ENCODE measurements at places on chromosomes 4 and X. TPM values are rescaled to one million over a fixed set of nuclear protein-coding genes. Genes with fewer than 3 reads are reported as not detected.

DNA sequence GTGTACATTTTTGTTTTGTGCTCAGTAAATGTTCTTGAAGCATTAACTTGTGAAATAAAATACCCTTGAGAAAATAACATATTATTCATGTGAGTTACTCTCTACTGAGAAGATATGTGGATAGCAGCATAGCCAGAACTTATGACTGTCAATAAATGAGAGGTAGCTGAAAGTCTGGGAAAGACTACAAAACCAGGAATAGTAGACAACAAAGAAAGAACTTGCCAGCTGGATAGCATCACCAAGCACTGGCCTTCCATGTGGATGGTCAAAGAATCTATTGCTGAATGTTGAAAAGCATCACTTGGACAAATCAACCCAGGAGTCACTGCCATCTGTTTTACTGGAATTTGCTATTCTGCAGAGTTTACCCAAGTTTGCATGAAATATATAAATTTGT lies 650.0 kb upstream of the HTR2C start:
- no peaks in the 10 kb centered on the region for H3K36me3 ChIP-seq
- no peaks in the 10 kb centered on the region for H3K4me1 ChIP-seq
- no peak overlapping the region for H3K27ac ChIP-seq
- no peak for DNase-seq
- no peaks in the 10 kb centered on the region for H3K27me3 ChIP-seq

GRCh38 chr4:102449751-102450352 lies 51.3 kb upstream of the NFKB1 start:
- H3K27me3 ChIP-seq = no peaks in the 10 kb centered on the region
- no peaks in the 10 kb centered on the region for H3K4me1 ChIP-seq
- no peak overlapping the region for H3K27ac ChIP-seq
- DNase-seq = peak; percentile 55

GRCh38 chrX:44036336-44036735 lies 63.1 kb upstream of the NDP start:
- no peak overlapping the region for H3K4me3 ChIP-seq
- no peak for DNase-seq
- no peaks in the 10 kb centered on the region for H3K36me3 ChIP-seq
- peaks cover 13% of the 10 kb centered on the region for H3K4me1 ChIP-seq

DNA sequence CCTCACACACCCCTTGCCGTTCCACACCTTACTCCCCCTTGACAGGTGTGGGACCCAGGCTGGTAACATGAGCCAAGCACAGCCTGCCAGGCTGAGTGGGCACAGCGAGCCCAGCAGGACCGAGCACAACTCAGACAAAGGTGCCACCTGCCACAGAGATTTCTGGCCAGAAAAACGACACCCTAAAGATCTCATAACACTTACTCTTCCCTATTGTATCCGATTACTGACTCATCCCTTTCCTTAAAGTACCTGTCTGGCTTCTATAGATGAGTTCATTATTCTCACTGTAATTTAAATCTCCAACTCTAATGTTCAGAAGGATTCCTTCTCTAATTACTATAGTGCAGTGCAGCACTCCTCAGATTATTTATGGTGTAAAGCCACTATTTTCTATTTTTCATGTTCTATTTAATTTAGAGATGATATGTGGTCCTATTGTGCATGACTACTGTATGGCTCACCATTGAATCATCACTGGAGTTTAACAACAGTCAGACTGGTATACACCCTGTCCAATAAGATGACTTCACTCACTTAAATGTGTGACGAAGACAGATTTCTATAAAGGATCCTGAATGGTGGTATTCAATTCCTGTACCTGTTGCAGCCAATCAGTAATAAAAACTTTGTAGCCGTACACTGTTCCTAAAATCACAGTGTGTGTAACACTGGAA lies 7.6 kb upstream of the SYTL5 start:
- no peaks in the 10 kb centered on the region for H3K4me1 ChIP-seq
- DNase-seq = no peak
- H3K4me3 ChIP-seq = no peak overlapping the region
- no peak overlapping the region for H3K27ac ChIP-seq

DNA sequence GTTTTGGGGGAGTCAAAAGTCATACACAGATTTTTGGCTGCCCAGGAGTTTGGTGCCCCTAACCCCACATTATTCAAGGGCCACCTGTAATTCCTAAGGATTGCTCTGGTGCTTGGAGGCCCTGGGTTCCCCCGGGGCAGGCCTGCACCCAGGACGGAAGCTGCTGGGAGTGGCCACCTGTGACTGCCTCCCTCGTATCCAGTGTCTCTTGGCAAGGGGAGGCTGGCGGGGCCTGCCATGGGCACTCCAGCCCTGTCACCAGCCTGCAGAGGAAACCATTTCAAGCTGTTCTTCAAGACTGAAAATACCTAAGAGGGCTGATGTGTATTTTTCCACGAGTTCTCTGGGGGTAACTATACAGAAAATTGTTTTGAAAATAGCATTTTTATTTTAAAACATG lies 24.5 kb upstream of the GPR78 start:
- H3K36me3 ChIP-seq = no peaks in the 10 kb centered on the region
- H3K4me1 ChIP-seq = no peaks in the 10 kb centered on the region
- no peak overlapping the region for H3K27ac ChIP-seq
- H3K27me3 ChIP-seq = no peaks in the 10 kb centered on the region

- DNase-seq = no peak
- H3K4me1 ChIP-seq = no peaks in the 10 kb centered on the region
- no peaks in the 10 kb centered on the region for H3K36me3 ChIP-seq
- H3K4me3 ChIP-seq = no peak overlapping the region
- H3K27ac ChIP-seq = no peak overlapping the region
- no peaks in the 10 kb centered on the region for H3K27me3 ChIP-seq
Measured at GRCh38 chr4:56185901-56186300, 201.4 kb downstream of the AASDH start.

DNA sequence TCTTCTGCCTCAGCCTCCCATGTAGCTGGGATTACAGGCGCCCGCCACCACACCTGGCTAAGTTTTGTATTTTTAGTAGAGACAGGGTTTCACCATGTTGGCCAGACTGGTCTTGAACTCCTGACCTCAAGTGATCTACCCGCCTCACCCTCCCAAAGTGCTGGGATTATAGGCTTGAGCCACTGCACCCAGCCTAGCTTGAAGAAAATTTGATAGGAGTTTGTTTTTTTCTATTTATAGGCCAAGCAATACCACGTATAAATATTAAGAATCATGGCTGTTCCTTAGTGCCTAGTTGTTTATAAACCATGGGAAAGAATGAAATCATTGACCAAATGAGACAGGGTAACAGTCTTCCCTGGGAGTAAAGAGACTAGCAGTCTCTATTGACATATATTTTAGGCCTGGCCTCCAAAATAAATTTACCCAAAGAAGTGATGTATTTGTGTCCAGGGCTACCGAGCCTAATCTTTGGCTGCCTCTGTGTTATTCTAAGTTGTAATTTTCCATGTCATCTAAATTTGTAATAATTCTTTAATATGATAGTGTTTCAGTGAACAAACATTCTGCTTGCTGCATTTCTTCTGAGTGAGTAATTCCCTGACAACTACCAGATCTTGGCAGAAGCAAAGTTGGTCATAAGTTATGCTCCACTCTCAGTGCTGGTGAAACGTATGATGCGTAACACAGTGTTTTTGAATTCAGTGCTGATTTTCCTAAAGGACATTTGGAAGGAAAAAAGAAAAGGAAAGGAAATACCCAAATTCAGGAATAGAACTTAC lies 10.3 kb downstream of the PKD2 start:
- DNase-seq = no peak
- no peaks in the 10 kb centered on the region for H3K36me3 ChIP-seq
- H3K27me3 ChIP-seq = no peaks in the 10 kb centered on the region
- no peak overlapping the region for H3K4me3 ChIP-seq
- H3K4me1 ChIP-seq = no peaks in the 10 kb centered on the region
- no peak overlapping the region for H3K27ac ChIP-seq

The AKAP14 gene
- total RNA-seq = not detected

The TMEM154 gene
- total RNA-seq = 11.5 TPM

The NUP62CL gene
- total RNA-seq = 1.8 TPM

DNA sequence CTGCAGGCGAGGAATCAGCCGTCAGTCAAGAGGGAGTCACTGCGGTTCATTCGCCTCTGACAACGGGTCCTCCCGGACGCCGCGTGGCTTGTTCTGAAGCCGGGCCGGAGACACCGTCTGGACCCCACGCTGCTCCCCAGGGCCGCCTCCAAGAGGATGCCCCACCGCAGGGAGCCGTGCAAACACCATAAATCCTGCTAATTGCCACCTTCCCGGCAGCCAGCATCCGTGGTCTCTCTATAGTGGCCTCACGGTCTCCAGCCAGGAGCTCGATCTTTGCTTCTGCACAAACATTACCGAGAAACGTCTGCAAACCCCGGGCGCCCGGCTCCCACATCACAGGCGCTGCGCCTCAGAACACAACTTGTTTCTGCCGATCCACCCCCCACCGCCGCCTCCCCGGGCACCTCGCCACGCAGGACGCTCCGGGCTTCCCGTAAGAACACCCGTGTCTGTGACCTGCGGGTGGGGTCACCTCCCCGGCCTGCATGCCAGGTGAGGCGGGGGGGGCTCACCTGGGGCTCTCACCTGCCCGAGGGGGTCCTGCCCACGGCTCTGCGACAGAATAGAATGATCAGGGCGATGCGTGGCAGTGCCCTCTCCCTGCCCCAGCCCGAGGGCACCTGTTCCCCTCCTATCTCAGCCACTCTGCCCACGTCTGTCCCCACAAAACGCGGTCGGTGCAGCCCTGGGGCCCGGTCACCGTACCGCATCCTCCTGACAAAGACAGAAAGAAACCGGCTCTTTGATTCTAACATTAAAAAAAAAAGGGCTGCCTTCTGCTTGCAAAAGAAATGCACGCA lies 32.4 kb upstream of the PPP2R3B start:
- H3K27me3 ChIP-seq = no peaks in the 10 kb centered on the region
- peak; percentile 26 for DNase-seq
- no peaks in the 10 kb centered on the region for H3K36me3 ChIP-seq
- no peak overlapping the region for H3K27ac ChIP-seq

DNA sequence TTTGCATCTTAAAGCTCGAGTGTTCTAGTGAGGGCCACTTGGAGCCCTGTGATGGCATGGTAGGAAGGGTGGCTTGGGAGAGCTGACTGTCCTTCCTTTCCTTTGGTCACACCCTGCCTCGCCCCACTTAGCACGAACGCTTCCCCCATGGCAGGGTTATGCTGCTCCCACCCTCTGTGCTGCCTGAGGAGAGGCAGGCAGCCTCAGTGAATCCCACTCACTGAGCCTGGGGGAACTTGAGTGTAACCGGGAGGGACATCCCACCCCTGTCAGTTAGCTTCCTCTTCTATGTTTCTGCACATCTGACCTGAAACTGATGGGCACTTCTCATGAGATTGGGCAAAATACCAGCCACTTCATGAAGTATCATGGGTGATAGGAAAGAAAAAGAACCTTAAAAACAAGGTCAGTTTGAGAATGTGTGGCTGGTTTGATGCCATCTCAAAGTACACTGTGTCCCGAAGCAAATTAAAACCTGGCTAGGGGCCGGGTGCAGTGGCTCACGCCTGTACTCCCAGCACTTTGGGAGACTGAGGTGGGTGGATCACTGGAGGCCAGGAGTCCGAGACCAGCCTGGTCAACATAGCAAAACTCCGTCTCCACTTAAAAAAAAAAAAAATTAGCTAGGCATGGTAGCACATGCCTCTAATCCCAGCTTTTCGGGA lies 10.1 kb downstream of the TKTL1 start:
- no peaks in the 10 kb centered on the region for H3K27me3 ChIP-seq
- H3K36me3 ChIP-seq = no peaks in the 10 kb centered on the region
- H3K27ac ChIP-seq = no peak overlapping the region

The CD38 gene
- 11.7 TPM for total RNA-seq

DNA sequence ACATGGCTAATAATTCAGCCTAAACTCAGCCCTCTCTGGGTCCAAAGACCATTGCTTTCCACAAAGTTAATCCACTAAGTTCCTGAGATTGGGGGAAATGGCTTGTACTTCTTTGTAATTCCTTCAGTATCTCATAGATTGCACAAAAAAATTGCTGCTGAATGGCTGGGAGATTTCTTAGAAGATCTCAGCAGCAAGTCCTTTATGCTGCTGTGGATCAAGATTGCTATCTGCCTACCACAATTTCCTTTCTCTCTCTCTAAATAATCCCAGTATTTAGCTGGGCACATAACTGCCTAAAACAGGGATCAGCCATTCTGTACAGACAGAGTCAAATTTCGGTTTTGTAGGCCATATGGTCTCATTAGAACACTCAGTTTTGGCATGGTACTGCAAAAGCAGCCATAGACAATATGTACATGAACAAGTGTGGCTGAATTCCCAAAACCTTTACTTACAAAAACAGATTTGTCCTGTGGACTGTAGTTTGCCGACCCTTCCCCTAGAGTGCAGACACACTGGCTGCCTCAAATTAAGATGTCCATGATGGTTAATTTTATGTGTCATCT lies 18.5 kb upstream of the HOPX start:
- H3K4me1 ChIP-seq = no peaks in the 10 kb centered on the region
- no peaks in the 10 kb centered on the region for H3K27me3 ChIP-seq
- H3K36me3 ChIP-seq = no peaks in the 10 kb centered on the region

DNA sequence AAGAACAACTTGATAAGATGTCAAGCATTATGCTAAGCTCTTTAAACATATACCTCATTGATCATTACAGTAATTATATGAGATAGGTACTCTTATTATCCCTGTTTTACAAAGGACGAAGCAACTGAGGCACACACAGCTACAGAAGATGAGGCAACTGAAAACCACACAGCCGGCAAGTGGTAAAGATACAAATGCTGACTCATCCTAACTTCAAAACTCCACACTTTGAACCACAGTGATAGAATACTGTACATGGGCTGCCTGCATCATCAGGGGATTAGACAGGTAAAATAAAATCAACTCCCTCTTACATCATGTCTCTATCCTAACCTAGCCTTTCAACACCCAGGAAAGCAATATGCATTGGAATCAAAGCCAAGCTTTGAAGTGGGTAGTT lies 47.8 kb downstream of the LHFPL1 start:
- H3K36me3 ChIP-seq = no peaks in the 10 kb centered on the region
- no peak overlapping the region for H3K27ac ChIP-seq
- no peaks in the 10 kb centered on the region for H3K27me3 ChIP-seq

The TNMD gene
- not detected for total RNA-seq

The SHISA3 gene
- total RNA-seq = not detected

- H3K4me1 ChIP-seq = no peaks in the 10 kb centered on the region
- H3K4me3 ChIP-seq = no peak overlapping the region
- no peaks in the 10 kb centered on the region for H3K36me3 ChIP-seq
- no peak for DNase-seq
- no peak overlapping the region for H3K27ac ChIP-seq
Measured at GRCh38 chrX:128622296-128622695, 570.1 kb upstream of the ACTRT1 start.

The FRG2 gene
- total RNA-seq = 0.59 TPM

- no peak overlapping the region for H3K4me3 ChIP-seq
- DNase-seq = no peak
- H3K27ac ChIP-seq = no peak overlapping the region
Measured at GRCh38 chrX:132559101-132559500, 70.3 kb upstream of the MBNL3 start.

DNA sequence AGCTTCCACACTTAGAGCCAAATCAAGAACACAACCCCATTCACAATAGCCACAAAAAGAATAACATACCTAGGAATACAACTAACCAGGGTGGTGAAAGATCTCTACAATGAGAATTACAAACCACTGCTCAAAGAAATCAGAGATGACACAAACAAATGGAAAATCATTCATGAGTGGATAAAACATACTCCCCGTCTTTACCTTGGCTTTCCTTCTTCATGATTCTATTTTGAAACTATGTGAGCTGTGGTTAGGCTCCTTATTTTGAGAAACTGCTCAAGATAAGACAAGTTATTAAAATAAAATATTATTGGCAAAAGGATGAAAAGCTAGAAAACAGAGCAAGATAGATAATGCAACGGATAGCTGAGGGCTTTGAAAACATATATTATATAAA lies 598.1 kb upstream of the FAT1 start:
- H3K4me1 ChIP-seq = no peaks in the 10 kb centered on the region
- no peak overlapping the region for H3K27ac ChIP-seq
- H3K27me3 ChIP-seq = no peaks in the 10 kb centered on the region
